Ascending aorta (tissue), 2 donors: ENCODE measurements at places on chromosomes 3 and 15.

- no peak for DNase-seq
Measured at GRCh38 chr15:93859176-93859575, 372.2 kb upstream of the MCTP2 start.

GRCh38 chr3:131324923-131325322 lies 56.7 kb upstream of the NUDT16 start:
- DNase-seq: no peak

DNA sequence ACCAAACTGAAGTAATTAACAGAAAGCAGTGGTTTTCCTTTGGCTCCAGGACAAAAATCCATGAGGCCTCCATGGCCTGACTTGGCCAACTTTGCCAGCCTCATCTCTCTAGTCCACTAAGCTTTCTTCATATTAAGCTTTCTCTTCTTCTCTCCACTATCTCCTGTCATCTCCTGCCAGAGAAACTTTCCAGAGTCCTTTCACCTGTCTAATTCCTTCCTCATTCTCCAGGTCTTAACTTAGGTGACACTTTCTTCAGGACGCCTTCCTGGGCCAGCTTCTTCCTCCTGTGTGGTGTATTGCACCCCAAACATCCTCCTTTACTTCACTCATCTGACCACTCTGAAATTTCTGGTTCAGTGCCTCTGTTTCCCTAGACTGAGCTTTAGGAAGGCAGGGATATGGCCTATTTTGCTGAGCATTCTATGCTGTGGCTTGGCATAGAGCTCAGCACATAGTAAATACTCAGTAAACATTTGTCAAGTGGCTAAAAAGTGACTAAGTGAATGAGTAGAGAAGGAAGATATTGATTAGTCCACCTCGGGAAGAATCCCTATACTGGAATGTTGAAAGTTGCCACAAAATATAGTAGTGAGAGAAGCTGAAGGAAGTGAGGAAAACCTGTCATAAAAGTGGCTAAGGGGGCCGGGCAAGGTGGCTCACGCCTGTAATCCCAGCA lies 34.6 kb upstream of the IGF2BP2 start:
- no peak for DNase-seq

DNA sequence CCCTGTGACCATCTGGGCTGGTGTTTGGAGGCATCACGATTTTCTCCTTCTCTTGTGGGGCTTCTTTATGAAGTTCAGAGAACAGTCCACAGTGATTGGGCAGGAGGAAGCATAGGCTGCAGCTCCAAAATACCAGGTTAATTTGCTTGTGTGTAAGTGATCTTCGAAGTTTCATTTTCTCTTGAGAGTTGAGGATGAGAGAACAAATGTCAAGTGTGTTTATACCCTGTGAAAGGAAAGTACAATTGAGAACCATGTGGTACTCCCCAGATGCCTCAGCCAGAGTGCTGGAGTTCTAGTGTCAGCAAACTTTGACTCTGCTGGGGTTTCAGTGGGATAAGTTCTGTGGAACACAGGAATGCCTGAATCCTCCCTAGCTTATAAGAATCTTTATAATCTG lies 357.1 kb upstream of the CFAP20DC start:
- no peak for DNase-seq

GRCh38 chr15:23441204-23441603 lies 5.8 kb downstream of the GOLGA6L2 start:
- DNase-seq: no peak

DNA sequence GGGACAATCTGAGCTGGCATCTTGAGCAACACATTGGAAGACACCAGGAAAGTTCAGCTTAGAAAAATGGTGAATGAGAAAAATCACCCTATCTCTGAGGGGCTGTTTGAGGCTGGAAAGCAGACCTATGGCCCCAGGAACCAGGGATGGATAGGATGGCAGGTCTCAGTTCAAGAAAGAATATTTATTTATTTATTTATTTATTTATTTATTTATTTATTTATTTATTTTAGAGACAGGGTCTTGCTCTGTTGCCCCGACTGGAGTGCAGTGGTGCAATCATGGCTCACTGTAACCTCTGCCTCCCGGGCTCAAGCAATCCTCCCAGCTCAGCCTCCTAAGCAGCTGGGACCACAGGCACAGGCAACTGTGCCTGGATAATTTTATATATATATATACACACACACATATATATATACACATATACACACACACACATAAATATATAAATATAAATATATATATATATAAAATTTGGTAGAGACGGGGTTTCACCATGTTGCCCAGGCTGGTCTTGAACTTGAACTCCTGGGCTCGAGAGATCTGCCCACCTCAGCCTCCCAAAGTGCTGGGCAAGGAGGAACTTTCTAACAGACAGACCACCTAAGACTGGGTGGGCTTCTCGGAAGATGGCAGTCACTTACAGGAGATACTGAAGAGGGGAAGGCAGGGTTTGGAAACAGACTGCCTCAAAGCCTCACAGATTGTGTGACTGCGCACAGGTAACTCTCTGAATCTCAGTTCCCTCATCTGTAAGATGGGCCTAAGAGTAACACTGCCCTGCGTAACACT lies 29.7 kb downstream of the CCDC13 start:
- DNase-seq: no peak

- no peak for DNase-seq
Measured at GRCh38 chr15:49709646-49710214, 88.9 kb downstream of the DTWD1 start.

DNA sequence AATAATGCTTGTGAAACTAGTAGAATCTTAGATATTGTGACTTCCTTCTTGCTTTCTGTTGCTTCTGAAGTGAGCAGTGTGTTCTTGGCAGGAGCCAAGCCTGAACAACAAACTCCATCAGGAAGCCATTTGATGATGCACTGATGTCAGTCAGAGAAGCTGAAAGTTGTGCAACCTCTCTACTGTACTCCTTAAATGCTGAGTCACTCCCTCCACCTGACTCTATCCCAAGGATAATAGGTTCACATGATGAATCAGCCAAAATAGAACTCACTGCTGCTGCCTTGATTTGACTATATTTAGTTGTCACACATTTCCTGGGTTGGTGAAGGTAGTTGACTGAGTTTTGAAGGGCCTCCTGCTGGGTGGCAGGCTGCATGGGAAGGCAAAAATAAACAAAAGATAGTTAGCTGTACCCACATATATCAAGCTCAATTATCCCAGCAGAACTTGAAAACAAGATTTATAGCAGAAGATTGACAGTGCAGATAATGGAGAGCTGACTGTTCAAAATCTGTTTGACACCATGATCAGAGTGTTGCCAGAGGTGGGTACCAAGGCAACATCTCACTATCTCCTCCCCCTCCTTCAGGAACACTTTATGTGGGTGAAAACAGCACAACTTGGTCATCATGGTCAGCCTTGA lies 328.4 kb upstream of the DPH6 start:
- no peak for DNase-seq

DNA sequence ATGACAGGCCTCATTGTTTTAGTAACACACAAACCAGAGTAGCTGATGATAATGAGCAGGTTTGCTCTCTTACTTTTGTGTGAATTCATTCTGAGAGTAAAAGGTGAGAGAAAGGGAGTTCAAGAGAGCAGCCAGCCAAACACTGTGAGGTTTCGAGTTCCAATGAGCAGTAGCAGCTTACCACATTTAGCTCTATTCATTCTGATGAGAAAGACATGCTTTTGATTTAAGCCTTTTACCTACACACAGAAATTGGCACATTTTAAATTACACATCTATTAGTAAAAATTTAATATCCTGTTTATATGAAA lies 28.0 kb downstream of the GLDN start:
- DNase-seq: no peak

DNA sequence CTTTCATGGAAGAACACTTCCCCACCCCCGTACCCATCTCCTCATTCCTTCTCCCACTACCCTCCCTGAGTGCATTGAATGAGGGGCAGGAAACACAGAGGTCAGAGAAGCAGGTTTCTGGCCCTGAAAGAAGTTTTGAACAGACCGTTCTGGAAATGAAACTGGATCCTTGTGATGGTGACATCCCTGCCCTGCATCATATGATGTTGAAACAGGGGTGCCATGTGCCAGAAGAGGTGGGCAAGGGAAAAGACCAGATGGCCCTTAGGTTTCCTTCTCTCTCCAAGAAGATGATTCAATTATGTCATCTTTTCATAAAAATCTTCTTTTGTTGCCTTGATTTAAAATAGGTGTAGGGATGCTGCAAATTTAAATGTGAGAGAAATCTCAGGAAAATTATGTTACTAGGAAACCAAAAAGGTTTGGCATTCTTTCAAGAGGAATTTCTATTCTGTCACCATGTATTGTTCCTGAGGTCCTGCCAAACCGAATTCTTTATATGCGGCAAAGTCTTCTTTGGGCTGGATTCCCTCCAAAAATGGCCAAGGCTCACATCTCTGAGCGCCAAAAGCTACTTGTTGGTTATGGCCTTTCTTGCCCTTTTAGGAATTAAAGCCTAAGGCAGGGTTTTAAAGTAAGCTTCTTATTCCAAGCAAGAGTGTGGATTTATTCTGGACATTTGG lies 19.9 kb upstream of the TNFAIP8L3 start:
- no peak for DNase-seq

DNA sequence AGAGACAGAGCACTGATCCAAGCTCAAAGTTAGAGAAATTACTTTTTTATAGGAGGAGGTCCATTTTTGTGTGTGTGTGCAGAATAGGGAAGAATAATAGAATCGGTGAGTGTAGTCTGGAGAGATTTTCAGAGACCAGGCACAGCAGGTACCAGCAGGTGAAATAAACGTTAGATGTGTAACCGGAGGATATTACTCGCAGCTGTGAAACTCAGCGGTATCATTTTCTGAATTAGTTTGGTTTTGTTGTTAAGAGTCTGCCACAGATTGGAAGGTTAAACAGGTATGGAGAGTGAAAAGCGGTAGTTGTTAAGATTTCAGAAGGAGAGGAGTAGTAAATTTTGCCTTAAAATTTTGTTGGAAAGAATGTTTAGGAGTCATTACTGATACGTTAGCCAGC lies 69.9 kb downstream of the RGMA start:
- no peak for DNase-seq

DNA sequence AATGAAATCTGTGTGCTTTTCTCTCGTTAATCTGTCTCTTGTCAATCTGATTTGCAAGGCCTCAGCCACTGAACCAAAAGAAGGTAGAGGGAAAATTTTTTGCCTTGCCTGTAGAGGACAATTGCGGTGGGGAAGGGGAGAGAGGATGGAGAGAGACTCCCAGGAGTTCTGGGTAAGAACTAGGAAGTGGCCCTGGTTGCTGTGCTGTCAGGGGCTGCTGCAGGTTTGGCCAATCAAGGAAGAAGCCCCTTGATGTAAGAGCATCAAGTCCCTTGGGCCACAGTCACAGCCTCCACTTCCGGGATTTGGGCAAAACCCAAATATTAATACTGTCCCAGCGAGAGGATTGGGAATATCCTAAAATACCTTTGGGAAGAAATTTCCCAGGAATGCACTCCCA lies 43.3 kb downstream of the TRANK1 start:
- no peak for DNase-seq

DNA sequence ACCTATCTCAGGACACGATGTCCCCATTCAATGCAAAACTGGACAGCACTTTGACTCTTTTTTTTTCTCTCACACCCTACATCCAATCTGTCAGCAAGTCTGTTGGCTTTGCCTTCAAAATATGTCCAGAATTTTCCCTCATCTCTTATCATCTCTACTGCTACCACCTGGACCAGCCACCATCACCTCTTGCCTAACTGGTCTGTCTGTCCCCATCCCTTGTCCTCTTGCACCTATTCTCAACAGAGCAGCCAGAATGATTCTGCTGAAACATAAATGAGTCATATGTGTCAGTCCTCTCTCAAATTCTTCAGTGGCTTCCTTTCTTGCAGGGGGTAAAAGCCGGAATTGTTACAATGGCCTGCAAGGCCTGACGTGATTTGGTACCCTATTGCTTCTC lies 105.8 kb downstream of the CYP19A1 start:
- no peak for DNase-seq

GRCh38 chr15:63849906-63850305 lies 16.2 kb upstream of the HERC1 start:
- DNase-seq: no peak

DNA sequence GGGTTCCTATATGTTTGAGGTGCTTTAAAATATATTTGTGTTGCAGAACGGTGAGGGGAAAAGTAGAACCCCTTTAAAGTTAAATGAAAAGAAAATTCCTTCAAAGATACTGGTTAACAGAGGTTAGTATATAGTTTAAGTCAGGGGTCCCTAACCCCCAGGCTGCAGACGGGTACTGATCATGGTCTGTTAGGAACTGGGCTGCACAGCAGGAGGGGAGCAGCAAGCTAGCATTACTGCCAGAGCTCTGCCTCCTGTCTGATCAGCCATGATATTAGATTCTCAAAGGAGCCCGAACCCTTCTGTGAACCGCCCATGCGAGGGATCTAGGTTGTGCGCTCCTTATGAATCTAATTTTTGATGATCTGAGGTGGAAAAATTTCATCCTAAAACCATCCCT lies 37.5 kb upstream of the RFX7 start:
- no peak for DNase-seq

DNA sequence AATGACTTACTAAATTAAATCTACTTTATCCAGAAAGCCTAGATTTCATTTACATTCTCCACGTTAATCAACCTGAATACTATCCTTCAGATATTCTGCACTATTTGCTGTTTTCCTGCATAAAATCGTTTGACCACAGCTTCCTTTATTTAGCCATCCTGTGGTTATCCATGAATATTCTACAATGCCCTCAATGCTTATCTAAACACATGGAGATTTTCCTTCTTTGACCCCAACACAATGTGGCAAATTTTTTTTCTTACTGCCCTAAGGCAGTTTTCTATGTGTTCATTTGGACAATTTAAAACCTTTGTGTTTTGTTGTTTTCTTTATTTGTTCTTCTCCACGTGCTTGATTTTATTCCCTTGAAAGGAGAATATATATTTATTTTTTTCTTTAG lies 495.5 kb upstream of the ROBO1 start:
- no peak for DNase-seq

DNA sequence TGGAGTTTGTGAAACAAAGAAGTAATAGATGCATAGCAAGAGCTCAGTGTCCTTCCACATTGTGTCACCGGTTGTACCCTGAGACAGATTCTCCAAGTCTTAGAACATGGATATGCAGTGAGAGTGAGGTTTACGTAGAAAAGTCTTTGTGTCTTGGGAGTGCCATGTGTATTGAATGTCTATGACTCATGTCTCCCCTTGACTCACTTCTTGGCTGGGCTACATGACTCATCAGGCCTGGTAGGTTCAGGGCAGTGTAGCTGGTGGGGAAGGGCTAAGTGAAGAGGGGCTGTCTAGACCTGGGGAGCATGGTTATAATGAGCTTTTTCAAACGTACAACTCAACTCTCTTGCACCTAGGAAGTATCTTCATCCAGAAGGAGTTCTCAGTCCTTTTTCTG lies 167.4 kb downstream of the GAP43 start:
- DNase-seq: no peak

DNA sequence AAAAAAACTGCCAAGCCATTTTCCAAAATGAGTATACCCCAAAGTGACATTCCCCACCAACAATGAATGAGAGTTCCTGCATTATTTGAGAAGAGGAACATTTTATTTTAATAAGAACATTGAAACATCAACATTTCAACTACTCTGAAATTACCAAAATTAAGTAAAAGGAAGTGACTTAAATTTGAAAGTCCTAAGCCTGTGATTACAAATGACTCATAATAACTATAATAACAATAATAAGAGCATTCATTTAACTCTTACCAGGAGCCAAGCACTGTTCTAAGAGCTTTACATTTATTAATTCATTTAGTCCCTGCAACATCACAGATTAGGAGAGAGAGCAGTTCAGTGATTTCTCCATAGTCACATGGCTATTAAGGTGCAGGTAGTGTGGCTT lies 32.4 kb downstream of the LRRC28 start:
- no peak for DNase-seq
